ENCODE measurements at places on chromosomes 7 and 10.

- no peak for DNase-seq
These were observed 1.3 kb downstream of the EGR2 start for GRCh38 chr10:62814756-62815380.

DNA sequence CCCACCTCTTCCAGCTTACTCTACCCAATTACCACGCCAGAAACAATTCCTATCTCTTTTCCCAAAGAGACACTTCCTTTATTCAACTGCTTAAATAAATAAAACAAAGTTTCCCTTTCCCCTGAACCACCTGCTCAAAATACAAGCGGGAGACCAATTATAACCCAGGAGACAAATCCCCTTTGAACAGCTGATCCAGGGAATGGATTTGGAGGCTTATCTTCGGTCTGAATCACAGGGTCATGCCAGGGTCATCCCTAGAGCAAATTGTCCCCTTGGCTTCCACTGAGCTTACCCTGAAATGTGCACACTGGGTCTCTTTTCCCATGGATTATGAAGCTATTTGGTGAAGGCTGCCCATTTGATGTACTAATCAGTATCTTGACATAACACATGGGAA, 99.9 kb upstream of the JAZF1 start:
- DNase-seq: no peak

DNA sequence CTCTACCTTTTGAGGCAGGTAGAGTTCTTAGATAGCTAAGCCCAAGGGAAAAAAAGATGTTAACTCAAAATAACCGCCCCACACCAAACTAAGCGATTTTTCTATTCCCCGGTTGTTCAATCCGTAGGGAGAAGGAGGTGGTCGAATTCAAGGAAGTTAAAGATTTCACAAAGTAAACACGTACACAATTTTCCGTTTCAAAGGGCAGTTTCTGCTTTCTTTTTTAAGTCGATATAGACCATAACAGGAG, 842 bp downstream of the KBTBD2 start:
- DNase-seq: no peak

DNA sequence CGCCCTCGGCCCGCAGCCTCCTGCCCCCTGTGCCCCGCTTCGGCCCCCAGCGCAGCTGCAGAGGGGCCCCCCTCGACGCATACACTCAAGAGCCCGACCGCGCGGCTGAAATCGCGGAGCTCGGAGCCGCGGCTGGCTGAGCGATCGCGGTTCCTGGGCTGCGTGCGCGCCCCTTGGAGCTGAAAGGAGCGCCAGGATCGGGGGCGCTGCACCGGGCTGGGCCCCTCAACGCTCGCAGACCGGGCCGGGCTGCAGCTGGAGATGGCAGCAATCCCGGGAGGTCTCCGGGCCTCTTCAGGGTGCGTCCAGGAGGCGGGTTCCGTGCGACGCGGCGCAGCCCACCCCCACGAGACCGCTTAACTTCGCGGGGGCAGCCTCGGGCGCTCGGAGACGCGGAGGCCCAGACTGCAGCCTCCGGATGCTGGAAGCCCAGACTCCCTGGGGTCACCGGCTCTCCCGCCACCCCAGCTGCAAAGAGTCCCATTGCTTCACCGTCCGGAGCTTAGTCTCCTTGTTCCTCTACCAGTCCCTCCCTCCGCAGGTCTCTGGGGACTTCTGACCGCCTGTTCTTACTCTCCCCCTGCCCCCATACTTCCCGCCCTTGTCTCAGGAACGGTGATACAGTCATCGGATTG, 73.0 kb upstream of the LRRC4 start:
- DNase-seq: no peak

- no peak for DNase-seq
These were observed 1.2 kb downstream of the TRDMT1 start for GRCh38 chr10:17200001-17200911.
